ENCODE measurements at places on chromosomes 1 and 21. TPM values are rescaled to one million over a fixed set of nuclear protein-coding genes. Genes with fewer than 3 reads are reported as not detected.
A peak's percentile ranks its signal among the peaks of the same experiment; 100 is the strongest.

CLDN17 gene
- not detected for total RNA-seq

VSIG8 gene
- total RNA-seq: under 0.01 TPM

- no peak overlapping the region for H3K27ac ChIP-seq
- no peaks in the 10 kb centered on the region for H3K4me1 ChIP-seq
- DNase-seq: peak; percentile 59
- no peak overlapping the region for H3K4me3 ChIP-seq
- no peaks in the 10 kb centered on the region for H3K36me3 ChIP-seq
- no peaks in the 10 kb centered on the region for H3K27me3 ChIP-seq
Measured at GRCh38 chr1:38740487-38740886, 119.1 kb downstream of the RRAGC start.

DNA sequence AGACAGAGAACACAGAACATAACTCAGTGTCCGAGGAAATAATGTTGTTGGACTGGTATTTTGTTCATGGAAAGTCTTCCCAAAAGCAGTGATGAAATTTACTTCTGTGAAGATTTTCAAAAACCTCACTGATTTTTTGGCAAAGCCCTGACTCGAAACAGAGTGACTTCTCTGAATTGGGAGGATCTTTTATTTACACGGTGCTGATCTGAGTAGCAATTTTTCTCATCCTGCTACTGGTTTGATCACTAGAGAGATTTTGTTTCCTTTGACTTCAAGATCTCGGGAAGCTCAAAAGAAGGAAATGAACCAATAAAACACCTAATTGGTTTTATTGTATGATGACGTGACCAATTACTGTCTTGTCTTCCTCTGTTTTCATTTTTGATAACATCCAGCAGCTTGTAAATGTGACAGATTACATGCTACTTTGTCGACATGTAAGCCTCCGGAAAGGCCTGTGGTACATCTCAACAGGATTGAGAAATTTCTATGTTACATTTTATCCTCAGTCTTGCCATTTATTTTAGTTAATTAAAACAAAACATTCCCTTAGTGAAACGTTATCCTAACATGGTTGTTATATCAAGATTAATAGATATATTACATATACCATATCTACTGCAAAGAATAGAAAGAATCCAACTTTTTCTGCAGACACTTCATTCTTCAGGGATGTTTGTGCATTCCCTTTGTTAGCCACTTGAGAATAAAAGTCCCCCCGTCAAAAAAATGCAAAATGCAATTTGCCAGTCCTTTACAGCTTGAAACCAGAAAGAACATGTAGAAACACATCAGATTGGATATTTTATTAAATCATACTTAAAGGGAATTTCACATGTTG is 42.8 kb upstream of the IFI44L start:
- no peak for DNase-seq
- no peaks in the 10 kb centered on the region for H3K36me3 ChIP-seq
- no peak overlapping the region for H3K27ac ChIP-seq

DNA sequence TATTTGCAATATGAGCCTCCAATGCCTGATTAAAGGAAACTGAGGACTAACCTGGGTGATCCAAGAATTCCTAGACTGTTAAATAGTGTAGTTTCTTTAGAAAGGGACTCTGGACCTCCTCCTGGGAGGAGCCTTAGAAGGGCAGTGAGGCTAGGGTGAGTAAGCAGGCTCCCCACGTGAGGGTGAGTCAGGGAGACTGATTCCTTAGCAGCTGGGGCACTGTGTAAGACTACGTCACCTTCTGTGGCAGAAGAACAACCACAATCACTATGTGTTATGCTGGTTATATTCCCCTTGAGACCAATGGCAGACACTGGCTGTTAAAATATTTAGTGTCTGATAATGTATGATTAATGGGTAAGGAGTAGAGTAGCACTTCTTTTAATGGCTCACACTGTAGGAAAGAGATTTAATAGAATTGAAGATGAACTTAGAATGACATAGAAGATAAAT is 53.3 kb upstream of the SYT14 start:
- H3K4me1 ChIP-seq: peaks cover 19% of the 10 kb centered on the region
- DNase-seq: peak; percentile 99
- H3K4me3 ChIP-seq: no peak overlapping the region

- H3K27ac ChIP-seq: no peak overlapping the region
- no peaks in the 10 kb centered on the region for H3K36me3 ChIP-seq
- H3K27me3 ChIP-seq: no peaks in the 10 kb centered on the region
- H3K4me1 ChIP-seq: no peaks in the 10 kb centered on the region
- no peak for DNase-seq
Measured at GRCh38 chr1:81547912-81548303, 252.8 kb upstream of the ADGRL2 start.

Measured in fibroblast of lung (primary cell).